ENCODE measurements at places on chromosomes 16 and 17.

DNA sequence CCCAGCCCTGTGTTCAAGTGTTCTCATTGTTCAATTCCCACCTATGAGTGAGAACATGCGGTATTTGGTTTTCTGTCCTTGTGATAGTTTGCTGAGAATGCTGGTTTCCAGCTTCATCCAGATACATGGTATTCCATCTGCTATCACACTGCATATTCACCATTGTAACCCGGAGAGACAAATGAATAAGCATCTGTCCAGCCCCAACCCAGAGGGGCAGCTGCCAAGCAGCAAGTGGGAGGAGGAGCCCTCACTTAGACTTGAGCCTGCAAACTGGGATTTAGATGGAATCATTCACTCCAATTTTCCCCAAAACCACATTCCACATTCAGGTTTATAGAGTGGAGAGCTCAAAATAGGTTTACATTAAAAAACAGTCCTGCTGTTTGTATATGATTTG lies 41.6 kb downstream of the SHISA6 start:
- no peak for DNase-seq

- no peak for DNase-seq
Observed at GRCh38 chr17:63966646-63967264, 6.0 kb downstream of the SCN4A start.

GRCh38 chr16:29834079-29834478 lies 13.8 kb downstream of the MVP start:
- no peak for DNase-seq

GRCh38 chr17:38558728-38559050 lies 47.1 kb downstream of the SRCIN1 start:
- no peak for DNase-seq

GRCh38 chr16:89994389-89994720 lies 24.9 kb downstream of the DBNDD1 start:
- DNase-seq = no peak

- DNase-seq = no peak
Observed at GRCh38 chr16:78788276-78788675, 688.8 kb downstream of the WWOX start.

GRCh38 chr17:47905221-47905733 lies 9.2 kb downstream of the SP2 start:
- DNase-seq = no peak

GRCh38 chr16:71441348-71442050 lies 355 bp downstream of the TLE7 start:
- DNase-seq = no peak

GRCh38 chr16:8959921-8960787 lies 3.6 kb downstream of the USP7 start:
- DNase-seq = no peak

GRCh38 chr17:9020824-9021157 lies 519 bp upstream of the NTN1 start:
- DNase-seq = no peak

DNA sequence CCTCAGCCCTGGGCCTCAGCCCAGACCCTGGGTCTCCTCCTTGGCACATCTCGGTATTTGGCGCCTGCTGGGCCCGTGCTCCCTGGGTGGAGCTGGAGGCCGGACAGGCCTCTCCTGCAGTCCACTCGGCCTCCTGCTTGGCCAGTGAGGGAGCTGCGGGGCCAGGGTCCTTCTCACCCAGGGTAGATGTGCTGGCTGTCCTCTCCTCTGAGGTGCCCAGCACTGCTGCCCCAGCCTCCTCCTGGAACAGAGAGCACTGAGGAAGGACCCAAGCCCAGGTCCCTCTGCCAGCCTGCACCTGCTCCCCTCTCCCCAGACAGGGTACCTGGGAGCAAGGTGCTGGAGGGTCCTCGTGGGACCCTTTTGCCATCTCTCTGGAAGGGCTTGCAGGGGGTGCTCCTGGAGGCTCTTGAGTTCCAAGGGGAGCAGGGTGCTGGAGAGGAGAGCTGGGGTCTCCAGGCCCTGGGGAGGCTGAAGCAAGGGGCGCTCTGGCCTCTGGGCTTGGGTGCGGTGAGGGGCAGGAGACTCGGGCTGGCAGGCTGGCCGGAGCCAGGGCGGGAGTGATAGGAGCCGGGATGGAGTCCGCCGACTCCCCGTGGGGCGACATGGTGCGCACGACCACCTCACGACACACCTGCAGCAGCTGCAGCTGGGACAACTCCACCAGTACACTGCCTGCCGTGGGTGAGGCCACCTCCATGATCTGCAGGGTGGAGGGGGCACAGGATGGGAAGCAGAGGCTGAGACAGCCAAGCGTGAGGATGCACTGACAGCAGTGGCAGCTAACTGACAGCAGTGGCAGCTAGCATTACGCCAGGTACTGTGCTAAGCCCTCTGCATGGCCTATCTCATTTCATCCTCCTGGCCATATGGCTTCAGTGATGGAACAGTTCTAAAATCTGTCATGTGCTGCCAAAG lies 17.8 kb downstream of the TSPOAP1 start:
- DNase-seq = no peak

- no peak for DNase-seq
Observed at GRCh38 chr17:78001182-78001581, 42.7 kb downstream of the TNRC6C start.

- DNase-seq = no peak
Observed at GRCh38 chr17:3923466-3924190, 7.4 kb upstream of the P2RX1 start.

DNA sequence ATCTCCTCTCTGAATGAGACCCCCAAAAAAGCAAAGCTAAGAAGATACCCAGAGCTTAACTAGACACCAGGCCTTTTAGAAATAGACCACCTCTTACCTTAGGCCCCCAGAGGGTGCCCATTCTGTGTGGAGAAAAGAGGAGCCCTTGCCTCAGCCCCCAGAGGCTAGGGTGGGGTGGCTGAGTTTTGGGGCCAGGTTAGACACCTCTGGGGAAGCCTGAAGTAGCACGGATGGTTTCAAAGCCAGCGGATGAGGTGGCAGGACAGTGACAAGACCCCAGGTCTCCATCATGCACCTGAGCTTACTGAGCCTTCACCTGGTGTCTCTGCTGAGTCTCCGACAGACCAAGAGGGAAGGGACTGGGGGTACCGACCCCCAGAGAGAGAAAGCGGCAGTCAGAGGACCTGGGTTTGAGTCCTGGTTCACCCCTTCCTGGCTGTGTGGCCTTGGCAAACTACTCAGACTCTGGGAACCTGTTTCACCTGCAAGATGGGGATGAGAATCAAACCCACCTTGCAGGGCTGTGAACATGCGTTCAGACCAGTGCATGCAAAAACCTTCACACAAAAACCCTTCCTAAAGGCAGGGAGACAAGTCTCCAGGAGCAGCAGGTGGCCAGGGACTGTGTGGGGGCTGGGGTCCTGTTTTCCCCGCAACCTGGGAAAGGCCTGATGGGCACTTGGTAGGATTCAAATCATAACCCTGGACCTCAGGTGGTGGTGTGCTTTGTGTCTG lies 7.7 kb downstream of the SCGB1C2 start:
- no peak for DNase-seq

DNA sequence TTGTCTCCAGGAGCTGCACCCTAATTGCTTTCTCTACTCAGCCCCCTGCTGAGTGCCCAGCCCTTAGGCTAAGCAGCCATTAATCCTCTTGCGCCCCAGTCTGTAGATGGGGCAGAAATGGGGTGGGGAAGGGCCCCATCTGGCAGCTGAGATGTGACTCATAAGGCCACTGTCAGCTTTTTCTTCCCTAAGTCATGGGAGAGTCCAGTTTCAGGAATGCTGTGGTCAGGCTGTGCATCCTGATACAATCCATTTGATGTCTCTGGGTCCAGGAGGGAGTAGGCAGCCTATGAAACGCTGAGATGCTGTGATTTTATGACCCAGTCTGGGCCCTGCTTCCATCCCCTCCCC lies 12.3 kb downstream of the PLXDC1 start:
- DNase-seq = no peak

GRCh38 chr16:78791011-78791410 lies 691.6 kb downstream of the WWOX start:
- DNase-seq = no peak

GRCh38 chr17:31722251-31723056 lies 136.6 kb downstream of the COPRS start:
- no peak for DNase-seq

GRCh38 chr17:34892461-34893249 lies 68.6 kb downstream of the CCT6B start:
- no peak for DNase-seq

- no peak for DNase-seq
Observed at GRCh38 chr16:67248073-67248400, 742 bp upstream of the SLC9A5 start.

DNA sequence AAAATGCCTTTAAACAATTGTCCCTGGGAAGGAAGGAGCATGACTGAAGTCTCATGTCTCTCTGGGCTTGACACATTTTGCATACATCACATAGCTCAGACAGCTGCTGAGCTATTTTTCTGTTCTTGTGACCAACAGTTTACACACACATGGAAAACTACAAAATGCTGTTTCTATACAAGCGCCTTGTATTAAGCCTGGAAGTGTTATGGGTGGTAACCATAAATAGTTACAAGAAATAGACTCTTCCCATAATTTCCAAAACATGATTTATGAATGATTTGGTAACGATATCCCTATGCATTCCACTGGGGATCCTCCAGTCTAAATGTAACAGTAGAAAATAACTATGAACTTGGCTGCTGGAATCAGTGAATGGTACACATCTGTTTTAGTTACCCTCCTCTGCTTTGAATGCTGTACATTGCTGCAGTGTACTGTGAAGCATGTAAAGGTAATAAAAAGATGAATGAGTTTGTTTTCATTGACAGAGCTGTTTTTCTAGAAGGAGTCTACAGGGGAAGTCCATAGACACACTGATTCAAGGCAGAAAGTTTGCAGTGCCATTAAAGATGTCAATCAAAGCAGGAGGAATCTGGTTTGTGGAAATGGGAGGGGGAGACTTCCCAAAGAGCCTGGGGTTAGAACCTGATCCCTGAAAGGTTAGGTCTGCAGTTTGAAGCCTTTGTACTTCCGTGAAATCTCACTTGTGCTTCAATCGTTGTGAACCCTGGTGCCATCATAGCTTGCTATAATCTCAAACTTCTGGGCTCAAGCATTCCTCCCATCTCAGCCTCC lies 5.0 kb downstream of the ACSF2 start:
- DNase-seq = no peak

- no peak for DNase-seq
Observed at GRCh38 chr17:73467651-73468050, 155.8 kb upstream of the CDC42EP4 start.

DNA sequence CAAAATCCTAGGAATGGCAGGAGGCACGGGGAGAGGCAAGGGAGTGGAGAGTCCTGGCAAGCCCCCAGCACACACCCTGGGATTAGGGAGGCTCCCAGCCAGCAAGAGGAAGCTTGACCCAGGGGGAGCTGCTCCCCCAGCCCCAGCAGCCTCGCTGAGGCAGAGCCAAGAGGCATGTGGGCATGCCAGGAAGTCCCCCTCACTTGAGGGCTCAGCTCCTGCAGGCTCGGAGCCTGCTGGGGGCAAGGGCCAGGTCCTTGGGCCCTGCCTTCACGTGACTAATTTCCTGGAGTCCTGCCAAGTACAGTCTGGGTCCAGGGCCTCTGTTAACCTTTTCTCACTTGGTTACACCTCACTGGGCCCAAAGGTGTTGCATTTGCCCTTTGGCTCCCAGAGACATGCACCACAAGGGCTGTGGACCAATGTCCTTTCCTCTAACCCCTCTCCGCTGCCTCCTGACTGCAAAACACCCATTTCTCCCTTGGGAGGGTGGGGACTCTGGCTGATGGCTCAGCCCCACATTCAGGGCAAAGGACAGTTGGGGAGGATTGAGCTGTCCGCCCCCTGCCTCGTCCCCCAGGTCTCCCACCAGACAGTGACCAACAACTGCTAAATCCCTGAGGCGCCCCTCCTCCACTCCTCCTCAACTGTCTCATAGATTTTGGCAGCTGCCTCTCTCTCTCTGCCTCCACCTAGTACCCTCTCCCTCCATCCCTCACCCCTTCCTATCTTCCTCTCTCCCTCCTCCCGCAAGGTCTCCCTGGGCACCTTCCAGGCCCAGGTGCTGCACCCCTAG lies 4.4 kb upstream of the SLC47A2 start:
- DNase-seq = no peak

GRCh38 chr16:17469741-17470181 lies 999 bp downstream of the XYLT1 start:
- DNase-seq = no peak
